ENCODE measurements at places on chromosomes 12 and 14.

GRCh38 chr12:113961921-113962710 is 4.0 kb downstream of the RBM19 start:
- no peak for DNase-seq

- no peak for DNase-seq
Observed at GRCh38 chr14:74221741-74222140, 17.5 kb upstream of the VSX2 start.

DNA sequence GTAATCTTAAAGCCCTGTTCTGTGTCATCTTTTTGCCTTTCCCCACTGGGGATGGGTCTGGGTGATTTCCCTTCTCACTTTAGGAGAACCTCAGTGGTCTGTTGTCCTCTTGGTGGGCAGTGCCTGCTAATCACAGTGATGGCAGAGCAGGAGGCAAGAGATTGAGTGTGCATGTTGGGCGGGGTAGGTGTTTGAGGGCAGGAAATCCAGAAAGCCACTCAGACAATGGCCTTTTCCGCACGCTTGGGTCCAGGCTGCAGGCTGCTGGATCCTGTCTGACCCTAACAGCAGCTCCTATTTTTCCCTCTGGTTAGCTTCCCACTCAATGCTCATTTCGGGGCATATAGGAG is 13.7 kb upstream of the ITGA5 start:
- no peak for DNase-seq

GRCh38 chr12:118472940-118473339 is 96.6 kb downstream of the SUDS3 start:
- DNase-seq: no peak

DNA sequence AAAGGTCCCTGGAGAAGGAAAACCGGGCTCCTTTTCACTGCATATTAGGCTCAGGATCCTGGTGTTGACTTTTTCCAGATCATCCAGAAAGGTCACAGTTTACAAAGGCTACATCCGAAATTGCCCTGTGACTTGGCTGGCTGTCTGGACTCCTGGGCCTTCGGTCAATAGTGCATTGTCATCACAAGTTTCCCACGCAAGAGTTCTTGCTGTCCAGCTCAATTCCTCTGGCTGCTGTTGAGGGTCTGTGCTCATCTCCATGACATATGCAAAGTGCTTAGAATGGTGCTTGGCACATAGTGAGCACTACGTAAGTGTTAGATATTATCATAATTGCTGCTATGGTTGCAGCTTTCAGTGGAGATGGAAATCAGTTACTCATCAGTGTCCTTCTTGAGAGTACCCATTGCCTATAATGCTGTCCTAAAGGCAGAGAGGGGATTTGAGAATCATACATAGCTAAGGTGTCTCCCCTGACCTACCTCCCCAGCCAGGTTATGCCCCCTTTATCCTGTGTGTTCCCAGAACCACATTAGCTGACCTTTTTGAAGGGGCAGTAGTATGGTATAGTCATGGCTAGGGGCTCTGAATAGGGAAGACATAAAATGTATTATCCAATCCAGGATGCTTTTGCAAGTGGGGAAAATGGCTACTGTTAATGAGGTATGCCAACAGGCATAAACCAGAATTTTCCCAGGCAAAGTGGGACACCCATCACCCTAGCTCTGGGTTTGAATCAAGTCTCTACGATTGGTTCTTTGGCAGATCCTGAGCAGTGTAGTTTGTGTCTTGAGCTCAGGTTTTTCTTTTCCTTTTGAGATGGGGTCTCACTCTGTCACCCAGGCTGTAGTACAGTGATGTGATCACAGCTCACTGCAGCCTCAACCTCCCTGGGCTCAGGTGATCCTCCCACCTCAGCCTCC is 132.0 kb upstream of the CCND2 start:
- no peak for DNase-seq

DNA sequence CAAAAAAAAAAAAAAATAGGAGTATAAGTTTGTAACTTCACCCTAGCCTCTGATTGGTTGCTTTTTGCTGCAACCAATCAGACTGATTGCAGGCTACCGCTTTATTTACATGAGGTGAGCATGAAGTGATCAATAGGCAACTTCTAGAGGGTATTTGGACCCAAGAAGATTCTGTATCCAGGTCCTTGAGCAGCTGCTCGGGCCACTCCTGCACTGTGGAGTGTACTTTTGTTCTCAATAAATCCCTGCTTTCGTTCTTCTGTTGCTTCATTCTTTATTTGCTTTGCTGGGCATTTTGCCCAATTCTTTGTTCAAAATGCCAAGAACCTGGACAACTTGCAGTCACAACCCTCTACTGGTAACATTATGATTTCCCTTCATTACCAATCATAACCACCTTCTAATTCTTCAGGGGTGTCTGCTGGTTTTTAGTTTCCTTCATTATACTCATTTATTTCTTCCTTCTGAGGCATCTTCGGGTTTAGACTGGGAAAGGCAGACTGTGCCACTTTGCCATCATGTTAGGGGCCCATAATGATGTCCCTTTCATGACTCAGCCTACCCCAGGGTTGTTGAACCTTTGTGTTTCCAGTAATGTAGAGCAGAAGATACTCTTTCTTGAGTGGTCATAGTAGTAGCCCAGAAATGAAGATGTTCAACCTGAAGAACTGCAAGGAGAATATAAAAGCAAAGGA is 43.4 kb upstream of the LIMA1 start:
- DNase-seq: no peak

DNA sequence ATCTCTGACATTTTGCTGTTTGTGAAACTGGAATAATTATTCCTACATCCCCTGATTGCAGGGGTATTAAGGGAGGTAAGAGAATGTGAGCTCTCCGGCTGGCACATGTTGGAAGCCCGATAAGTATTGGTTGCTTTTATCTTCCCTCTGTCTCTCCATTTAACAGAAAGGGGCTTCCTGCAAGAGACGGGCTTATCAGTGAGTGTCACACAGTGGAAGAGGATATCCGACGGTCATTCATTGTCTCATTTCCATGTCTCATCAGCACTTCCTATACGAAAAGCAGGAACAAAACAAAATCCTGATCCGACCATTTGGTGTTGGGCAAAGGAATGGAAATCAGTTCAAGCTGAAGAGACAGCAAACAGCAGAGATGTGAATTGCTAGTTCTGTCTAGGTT is 10.7 kb downstream of the DYRK4 start:
- no peak for DNase-seq

Data from AG09309 (cell line).